ENCODE measurements at places on chromosomes 6 and 20. TPM values are rescaled to one million over a fixed set of nuclear protein-coding genes. Genes with fewer than 3 reads are reported as not detected.
A peak's percentile ranks its signal among the peaks of the same experiment; 100 is the strongest.

GRCh38 chr6:81608776-81609175, 143.7 kb downstream of the TENT5A start:
- DNase-seq: no peak

GRCh38 chr20:20711413-20711812, 1.0 kb downstream of the RALGAPA2 start:
- peak; percentile 38 for DNase-seq

DNA sequence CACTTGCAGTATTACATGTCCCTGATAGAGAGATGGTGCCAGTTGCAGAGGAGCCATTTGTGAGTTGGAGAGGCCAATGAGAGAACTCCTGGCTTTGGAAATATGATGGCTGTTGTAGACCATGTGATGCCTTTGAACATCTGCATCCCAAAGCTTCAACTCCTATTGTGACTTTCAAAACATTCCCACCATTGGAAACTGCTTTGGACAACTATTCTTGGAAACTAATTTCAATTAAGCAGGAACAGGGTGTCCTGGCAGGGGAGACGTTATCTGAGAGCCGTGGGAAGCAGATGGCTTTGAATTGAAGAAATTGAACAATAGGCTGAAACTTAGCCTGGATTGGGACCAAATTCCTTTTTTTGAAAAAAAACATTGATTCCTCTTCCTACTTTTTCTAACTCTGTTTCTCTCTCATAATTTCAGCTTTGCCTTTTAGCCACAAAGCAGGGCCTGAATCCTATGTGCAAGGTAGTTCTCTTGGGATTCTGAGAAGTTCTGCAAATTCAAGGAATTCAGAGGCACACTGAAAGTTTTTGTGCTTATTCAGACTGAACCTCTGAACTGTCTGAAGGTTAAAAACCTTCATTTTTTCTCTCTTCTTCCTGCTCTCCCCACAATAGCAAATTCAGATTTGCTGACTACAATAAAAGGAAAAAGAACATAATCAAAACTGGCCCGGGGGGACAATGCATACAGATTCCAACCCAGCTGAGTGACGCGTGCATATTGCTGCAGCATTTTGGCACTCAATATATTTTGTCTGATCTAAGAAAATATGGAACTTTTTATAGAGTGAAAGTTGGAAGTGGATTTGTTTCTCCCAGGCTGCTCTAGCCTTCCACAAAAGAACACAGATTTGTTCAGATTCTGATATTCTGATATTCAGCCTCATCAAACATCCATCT, 720.4 kb upstream of the CHD6 start:
- no peak for DNase-seq

Gene ARMH2
- total RNA-seq: not detected

Gene BMP5
- not detected for total RNA-seq
